ENCODE measurements at places on chromosomes 7 and 10.

GRCh38 chr10:112584276-112584675 is 137.3 kb downstream of the VTI1A start:
- DNase-seq: no peak

GRCh38 chr7:76377186-76377918 is 18.6 kb upstream of the YWHAG start:
- DNase-seq: no peak

DNA sequence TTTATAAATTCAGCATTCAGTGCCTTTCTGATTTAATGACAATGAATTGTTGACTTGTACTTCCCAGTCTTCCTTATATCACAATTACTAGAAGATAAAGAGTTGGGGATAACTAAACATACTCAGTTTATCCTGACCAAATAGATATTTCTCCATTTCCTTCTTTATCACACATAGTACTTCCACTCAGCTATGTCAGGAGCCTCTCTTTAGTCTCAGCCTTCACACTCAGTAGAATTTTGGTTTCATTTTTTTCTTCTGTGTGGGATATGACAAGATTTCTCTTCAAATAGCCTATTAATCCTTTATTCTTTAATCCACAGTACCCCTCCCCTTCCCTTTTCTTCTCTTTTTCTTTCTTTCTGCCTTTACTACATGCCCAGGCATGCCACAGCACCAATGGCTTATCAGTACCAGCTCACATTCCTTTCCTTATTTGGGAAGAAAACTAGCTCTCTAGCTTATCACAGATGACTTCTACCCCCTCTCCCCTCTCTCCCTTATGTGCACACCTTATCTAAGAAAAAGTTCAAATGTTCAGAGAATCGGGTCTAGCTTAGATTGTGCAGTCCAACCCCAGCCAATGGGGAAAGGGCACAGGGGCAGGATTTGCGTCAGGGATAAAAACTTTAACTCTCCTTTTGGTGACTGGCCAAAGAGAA is 109.0 kb downstream of the PHF14 start:
- no peak for DNase-seq

DNA sequence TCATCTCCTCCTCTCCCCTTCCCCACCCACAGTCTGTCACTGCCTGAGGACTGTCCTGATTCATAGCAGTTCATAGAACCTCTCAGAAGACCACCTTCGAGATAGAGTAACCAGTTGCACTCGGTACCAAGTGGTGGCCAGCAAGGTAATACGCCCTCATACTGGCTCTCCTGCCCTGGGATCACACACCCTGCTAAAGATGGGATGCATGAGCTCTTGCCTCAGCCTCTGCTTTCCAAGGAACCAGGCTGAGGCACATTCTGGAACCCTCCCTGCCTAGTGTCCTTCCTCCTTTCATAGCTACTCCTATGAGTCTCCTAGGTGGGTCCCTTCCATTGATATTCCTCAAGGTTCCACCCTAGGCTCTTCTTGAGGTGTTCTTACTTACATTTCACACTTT is 15.5 kb downstream of the CFAP43 start:
- DNase-seq: no peak

DNA sequence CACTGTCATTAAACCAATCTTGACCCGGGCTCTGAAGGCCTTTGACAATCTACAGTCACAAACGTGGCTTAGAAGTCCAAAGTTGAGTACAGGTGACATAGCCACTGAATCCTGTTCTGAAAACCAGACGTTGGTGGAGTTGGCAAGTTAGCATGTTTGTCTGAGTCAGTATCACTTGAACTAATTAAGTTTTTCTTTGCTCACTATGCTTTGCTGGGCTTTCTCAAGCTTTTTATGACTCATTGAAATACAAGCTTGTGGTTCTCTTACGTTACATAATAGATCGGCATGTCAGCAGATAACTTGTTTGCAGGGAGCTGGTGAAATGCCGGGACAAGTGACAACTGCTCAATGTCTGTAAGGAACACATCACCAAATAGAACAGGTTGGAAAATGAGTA is 53.8 kb downstream of the ARL5B start:
- DNase-seq: no peak

DNA sequence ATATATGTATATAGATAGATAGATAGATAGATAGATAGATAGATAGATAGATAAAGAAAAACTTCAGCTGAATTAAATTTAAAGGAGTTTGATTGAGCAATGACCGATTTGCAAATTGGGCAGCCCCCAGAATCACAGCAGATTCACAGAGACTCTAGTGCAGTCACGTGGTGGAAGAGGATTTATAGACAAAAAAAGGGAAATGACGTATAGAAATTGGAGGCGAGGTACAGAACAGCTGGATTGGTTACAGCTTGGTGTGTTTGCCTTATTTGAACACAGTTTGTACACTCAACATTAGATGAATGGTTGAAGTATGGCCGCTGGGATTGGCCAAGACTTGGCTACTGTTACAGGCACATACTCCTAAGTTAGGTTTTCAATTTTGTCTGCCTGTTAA is 8.2 kb upstream of the PODXL start:
- no peak for DNase-seq

GRCh38 chr10:109432281-109432680 is 491.0 kb downstream of the XPNPEP1 start:
- no peak for DNase-seq

DNA sequence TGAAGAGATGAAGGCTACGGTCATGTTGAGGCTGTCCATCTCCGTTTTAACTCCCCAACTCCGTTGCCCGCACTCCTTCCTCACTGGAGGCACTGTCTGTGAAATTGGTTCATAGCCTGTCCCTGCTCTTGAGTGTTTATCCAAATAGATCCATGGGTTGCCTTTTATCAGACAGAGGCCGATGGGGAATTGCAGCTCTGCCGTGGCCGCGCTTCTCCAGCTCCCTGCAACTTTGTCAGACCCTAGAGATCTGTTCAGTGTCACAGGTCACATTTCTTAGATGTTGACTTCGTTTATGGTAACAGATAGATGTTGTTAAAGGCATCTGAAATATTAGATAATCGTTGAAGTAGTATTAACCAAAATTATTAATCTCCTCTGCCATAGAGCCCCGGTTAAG is 14.7 kb downstream of the PPP2R2D start:
- no peak for DNase-seq

GRCh38 chr7:42400961-42401360 is 164.0 kb upstream of the GLI3 start:
- DNase-seq: no peak

GRCh38 chr7:32639122-32639521 is 143.8 kb downstream of the AVL9 start:
- DNase-seq: no peak

DNA sequence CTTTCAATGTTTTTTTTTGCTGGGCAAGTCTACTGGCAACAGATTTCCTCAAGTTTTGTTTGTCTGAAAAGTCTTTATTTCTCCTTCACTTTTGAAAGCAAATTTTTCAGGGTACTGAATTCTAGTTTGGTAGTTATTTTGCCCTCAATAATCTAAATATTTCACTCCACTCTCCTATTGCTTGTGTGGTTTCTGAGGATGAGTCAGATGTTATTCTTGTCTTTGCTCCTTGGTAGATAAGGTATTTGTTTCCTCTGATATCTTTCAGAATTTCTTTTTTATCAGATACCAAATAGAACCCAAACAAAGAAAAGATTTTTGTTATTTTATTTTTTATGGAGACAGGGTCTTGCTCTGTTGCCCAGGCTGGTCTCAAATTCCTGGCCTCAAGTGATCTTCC is 99.2 kb upstream of the MALRD1 start:
- no peak for DNase-seq

- DNase-seq: no peak
These were observed 59.9 kb downstream of the EGFR start for GRCh38 chr7:55078465-55079372.

DNA sequence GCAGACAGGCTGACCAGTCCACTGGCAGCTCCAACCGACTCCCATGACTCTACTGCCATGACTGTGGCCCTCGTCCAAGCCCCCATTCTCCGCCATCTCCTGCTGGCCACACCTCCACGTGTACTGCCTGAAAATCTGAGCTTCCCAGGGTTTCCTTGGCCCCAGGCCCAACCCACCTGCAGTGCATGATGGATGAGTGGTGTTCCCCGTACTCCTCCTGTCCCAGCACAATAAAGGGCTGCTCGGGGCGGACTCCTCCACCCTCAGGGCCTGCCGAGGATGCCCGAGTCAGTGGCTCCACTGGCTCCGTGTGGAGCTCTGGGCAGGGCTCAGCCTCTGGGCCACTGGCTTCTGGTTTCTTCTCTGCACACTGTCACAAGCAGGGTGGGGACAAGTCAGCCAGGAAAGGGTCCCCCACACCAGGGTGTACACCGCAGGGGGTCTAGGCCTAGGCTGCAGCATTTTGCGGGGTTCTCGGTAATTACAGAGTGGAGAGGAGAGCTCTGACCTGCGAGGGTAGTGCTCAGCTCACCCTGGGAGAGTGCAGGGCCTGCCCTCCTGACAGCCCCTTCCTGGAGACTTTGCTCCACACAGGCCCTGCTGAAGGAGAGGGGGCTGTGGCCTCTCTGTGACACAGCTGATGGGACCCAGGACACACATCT is 15.2 kb downstream of the WDR91 start:
- DNase-seq: no peak

DNA sequence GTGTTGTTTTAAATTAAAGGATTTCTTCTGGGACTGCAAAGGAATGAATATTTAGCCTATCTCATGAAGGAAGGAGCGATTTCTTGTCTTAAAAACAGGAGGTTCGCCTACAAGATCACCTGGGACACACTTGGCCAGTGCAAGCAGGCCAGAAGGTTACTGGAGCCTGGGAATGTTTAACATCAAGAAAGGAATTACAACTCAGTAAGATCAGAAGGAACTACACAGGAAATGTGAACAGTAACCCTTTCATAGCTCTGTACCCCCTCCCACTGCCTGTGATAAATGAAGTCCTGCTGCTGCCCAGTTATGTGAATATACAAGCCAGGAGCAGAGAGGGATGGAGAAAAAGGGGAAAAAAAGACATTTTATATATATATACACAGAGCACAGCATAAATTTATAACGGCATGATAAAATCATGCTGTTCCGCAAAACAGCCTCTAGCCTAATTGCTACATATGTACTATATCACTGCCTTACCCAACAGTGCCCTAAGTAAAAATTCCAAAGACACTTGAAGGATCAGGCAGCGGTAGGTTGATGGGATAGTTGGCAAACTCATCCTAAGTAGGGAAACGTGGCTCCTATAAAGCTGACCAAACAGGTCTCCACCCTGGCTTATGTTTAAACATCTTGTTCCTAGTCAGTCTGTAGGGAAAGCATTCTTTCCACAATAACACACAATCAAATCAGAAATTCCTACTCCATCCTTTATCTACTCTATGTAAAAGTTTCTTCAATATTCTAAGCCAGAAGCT is 63.8 kb downstream of the ZNF438 start:
- no peak for DNase-seq

- no peak for DNase-seq
These were observed 662.6 kb upstream of the TEX47 start for GRCh38 chr7:89458114-89458513.

- DNase-seq: no peak
These were observed 13.7 kb downstream of the DOCK4 start for GRCh38 chr7:112192236-112193154.

DNA sequence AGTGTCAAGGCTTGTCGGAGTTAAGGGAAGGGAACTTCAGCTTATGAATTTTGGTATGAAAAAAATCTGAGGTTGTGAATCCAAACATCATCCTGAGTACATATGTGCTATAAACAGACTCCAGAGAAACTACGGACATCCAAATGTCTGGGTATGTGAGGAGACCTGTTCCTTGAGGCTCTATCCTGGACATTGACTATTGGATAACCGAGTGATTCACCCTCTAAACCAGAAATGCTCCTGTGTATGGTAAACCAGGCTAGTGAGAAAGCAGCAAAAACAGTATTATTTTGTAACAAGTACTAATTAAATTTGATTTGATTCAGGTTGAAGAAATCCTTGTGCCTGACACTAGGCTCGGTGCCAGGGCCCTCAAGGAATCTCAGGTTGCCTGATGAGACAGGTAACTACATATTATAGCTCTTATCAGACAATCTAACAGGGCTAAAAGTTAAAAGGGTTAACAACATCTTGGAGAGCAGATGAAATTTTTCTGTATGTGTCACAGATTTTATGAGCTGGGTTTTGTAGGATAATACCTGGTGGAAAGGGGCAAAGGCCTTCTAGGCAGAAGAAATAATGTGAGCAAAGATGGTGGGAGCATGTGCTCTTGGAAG is 10.4 kb upstream of the STOX1 start:
- DNase-seq: no peak

- DNase-seq: no peak
These were observed 52.1 kb downstream of the SH2D4B start for GRCh38 chr10:80589726-80590373.

DNA sequence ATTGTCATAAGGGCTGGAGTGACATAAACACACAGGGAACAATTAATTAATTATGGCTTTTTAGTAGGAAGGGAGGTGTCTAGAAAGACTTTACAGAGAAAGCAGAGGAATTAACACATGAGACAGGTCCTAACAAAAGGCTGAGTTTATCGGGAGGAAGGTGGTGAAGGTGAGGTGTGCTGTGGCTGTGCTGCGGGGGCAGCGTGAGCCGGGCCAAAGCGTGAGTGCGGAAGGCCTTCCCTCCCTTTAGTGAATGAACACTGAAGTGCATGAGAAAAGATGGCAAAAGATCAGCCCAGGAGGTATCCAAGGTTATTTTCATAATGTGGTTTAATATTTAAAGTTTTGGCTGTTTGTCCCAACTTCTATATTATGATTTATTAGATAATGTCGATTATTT is 243.4 kb upstream of the PLXNA4 start:
- DNase-seq: no peak

GRCh38 chr10:47300429-47300931 is 483 bp downstream of the GDF10 start:
- no peak for DNase-seq

DNA sequence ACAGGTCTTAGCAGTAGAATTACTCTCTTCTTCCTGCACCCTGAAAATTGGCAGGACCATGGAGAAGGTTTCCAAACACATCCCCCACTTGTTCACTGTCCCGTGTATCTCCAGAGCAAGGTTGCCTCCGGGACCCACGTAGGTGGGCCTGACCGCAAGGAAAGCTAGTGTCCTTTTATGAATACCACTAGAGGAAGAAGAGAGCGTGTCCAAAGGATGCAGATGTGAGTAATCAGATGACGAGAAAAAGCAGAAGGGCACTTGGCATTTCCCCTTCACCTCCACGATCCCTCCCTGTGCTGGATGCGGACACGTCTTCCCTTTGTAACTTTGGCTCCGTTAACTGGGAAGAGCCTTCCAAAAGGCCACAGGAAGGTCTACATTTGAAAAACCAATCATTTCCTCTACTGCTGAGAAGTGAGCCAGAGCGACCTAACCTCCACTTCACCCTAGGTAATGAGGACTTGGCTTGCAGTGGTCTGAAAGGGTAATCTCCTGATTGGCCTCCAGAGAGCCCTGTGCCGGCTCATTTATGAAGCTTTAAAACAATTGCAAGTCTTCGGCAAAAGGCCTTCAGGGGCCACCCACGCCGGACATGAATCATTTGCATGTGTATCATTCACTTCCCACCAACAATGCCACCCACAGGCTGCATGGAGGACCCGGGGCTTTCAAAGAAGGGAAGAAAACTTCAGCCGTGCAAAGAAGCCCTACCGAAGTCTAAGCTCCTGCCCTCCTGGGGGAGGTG is 55.4 kb downstream of the LYZL1 start:
- DNase-seq: no peak
